ENCODE measurements at places on chromosomes 16 and 17.

- DNase-seq: no peak
Observed at GRCh38 chr17:17352836-17353624, 49.9 kb downstream of the NT5M start.

- no peak for DNase-seq
Observed at GRCh38 chr17:63423963-63424362, 22.1 kb downstream of the CYB561 start.

DNA sequence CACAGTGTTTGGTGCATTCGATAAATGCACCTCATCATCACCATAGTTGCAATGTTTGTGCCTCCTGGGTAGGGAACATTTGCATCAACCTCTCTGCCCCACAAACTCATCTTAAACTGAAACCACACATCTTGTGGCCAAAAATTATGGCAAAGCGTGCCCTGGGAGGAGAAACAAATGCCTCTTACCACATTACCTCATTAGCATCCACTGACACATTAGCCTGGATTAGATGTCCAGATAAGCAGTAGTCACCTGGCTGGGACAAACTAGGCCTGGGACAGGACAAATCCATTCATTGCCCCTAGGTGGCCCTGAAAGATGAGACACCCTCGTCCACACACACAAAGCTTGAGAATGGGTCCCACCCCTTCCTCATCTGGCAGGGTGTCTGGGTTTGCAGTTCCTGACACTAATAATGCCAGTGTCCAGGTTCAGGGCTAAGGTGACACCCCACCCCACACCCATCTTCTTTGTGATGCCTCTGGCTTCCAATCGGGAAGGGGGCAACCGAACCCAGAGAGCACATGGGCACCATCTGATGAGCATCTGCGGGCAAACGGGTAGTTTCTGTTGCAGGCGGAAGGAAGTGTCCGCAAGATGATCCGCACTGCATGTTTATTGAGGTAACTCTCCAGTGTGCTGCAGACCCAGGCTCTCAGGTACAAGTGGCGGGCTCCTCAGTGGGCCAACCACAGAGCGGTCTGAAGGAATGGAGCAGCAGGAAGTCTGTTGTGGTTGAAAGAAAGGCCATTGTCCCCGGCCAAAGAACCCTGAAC lies 8.6 kb downstream of the XYLT1 start:
- DNase-seq: no peak

DNA sequence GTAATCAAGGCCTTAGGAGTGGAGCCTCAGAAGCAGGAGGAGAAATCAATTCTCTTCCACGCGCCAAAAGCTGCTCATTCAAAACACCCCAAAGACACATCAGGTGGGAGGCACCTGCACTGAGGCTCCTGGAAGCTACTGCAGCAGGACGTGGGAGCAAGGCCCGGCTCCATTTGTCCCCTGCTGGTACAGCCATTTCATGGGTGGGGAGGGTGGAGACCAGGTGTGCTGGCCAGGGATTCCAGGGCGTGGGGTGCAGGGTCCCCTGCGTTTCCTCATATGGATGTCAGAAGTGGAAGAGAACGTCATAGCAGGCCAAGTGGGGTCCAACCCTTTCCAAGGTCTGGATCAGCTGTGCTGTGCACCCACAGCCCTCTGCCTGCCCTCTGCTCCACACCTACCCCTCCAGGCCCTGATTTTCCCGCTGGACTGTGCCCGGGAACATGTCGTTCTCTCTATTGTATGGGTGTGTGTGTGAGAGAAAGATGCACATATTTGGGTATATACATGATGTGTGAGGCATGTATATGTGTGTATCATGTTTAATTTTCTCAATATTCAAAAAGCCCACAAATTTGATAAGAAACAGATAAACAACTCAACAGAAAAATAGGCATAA lies 39.2 kb upstream of the CBX4 start:
- DNase-seq: no peak

- DNase-seq: no peak
Observed at GRCh38 chr16:25189305-25189704, 27.4 kb upstream of the AQP8 start.

DNA sequence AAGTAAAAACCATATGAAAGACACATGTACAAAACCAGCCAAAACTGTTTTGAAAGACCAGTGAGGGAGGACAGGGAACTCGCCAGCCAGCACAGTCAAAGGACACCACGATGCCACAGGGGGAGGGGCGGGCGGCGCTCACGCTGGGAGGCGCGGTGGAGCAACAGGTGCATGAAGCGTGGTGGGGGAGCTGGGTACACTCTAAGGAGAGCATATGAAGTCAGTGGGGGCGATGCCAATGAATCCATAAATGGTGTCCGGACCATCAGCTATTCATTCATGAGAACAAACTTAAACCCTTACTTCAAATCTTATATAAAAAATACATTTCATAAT lies 101.0 kb upstream of the DNAH17 start:
- DNase-seq: no peak

Measured in stimulated activated CD4-positive, alpha-beta T cell treated with anti-CD3 and anti-CD28 coated beads, Interleukin-1b, Interleukin-23, amount 100 ng/mL, for 48 hours (primary cell).